ENCODE measurements at places on chromosomes 3 and 15.

GRCh38 chr15:67869701-67870100 is 29.9 kb upstream of the RNU6-1 start:
- no peak for DNase-seq

DNA sequence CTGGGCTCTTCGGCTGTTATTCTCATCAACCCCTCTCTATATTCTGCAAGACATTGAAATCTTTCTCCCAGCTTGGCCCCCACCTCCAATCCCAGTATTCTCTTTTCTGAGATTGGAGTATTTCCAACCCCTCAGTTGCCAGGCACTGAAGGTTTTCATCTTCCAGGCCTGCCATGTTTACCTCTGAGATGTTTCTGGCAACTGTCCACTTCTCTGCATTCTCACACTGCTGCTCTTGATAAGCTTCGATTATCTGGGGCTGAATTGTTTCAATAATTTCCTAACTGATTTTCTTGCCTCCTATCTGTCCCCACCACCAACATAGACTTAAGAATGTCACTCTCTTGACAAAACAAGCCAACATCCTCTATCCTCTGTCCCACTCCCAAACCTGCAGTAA is 1.4 kb upstream of the GPR156 start:
- DNase-seq: no peak

DNA sequence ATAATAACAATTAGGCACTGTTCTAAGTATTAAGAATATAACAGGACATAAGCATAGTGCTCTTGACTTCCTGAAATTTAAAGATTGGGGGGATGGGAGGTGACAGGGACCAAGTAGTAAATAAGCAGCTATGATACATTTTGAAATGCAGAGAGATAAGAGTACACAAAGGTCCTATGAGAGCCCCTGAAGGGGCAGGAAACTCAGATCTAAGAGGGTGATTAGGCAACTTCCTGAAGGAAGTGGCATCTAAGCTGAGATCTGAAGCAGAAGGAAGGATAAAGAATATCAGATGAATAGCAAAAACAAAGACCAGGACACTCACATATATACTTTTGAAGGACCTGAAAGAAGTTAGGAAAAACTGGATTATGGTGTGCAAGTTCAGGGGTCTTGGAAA is 415.2 kb upstream of the FRG2C start:
- DNase-seq: no peak

- no peak for DNase-seq
Measured at GRCh38 chr3:159664006-159664405, 324.6 kb upstream of the IL12A start.

GRCh38 chr3:81003008-81003645 is 758.3 kb downstream of the GBE1 start:
- no peak for DNase-seq

GRCh38 chr3:109943181-109943580 is 605.8 kb upstream of the DPPA4 start:
- DNase-seq: no peak

DNA sequence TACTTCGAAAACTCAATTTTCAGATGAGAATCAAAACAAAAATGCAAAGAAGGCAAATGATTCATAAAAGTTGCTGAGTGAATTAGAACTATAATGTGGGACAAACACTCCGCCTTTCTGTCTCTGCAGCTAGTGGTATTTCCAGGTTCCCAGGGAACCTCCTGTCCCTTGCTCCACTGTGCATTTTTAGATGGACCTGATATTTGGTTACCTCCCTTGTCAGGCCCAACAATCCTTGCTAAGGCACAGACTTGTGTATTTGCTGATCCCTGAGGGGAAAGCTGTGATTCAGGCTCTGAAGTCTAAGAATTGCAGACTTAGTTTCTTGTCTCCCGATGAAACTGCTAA is 162.7 kb downstream of the LPP start:
- no peak for DNase-seq

DNA sequence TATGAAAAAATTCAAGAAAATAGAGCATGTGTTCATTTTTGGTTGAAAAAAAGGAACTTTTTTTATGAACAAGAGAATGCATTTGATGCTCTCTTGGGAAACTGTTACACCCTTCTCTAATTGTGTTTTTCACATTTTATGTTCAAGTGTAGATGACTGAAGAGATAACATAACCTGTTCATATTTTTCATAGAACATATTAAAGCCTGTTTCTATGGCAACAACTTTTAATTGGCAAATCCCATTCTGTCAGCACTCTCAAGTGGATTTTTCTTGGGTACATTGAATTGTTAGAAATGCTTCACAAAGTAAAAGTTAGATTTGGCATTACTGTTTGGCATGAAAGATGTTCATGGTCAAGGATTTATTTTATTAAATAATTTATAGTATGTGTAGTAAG is 117.5 kb downstream of the MBNL1 start:
- DNase-seq: no peak

- DNase-seq: no peak
Measured at GRCh38 chr3:122353215-122353614, 28.2 kb downstream of the CSTA start.

DNA sequence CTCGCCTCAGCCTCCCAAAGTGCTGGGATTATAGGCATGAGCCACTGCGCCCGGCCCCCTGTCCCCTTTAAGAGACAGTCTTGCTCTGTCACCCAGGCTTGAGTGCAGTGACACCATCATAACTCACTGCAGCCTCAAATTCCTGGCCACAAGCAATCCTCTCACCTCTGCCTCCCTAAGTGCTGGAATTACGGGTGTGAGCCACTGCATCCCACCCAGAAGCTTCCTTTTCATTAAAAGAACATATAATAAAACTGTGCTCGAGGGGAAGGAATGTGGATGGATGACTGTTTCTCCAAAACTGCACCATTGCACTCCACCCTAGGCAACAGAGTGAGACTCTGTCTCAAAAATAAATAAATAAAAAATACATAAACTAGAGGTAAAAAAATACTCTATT is 70.1 kb downstream of the NCEH1 start:
- DNase-seq: no peak
